Right cardiac atrium (tissue), 5 donors: ENCODE measurements at places on chromosomes 4 and X. TPM values are rescaled to one million over a fixed set of nuclear protein-coding genes. Genes with fewer than 3 reads are reported as not detected.

Gene POU3F4
- total RNA-seq = not detected

Gene CENPVL1
- not detected for total RNA-seq

Gene MSANTD1
- 0.40 TPM for total RNA-seq

Gene TFE3
- 29.4 TPM for total RNA-seq

Gene DSPP
- not detected for total RNA-seq

Gene TRAM1L1
- total RNA-seq = 1.2 TPM

Gene F11
- total RNA-seq = 0.35 TPM

Gene MAGEA9B
- total RNA-seq = not detected

Gene PFKFB1
- 0.67 TPM for total RNA-seq

Gene NXF2
- not detected for total RNA-seq

Gene CXorf65
- 0.71 TPM for total RNA-seq

Gene GPRIN3
- total RNA-seq = 4.8 TPM

Gene TRIM60
- total RNA-seq = not detected

Gene ALAS2
- 0.59 TPM for total RNA-seq

Gene SLC25A4
- 1,438 TPM for total RNA-seq
